ENCODE measurements at places on chromosomes 6 and 20.

DNA sequence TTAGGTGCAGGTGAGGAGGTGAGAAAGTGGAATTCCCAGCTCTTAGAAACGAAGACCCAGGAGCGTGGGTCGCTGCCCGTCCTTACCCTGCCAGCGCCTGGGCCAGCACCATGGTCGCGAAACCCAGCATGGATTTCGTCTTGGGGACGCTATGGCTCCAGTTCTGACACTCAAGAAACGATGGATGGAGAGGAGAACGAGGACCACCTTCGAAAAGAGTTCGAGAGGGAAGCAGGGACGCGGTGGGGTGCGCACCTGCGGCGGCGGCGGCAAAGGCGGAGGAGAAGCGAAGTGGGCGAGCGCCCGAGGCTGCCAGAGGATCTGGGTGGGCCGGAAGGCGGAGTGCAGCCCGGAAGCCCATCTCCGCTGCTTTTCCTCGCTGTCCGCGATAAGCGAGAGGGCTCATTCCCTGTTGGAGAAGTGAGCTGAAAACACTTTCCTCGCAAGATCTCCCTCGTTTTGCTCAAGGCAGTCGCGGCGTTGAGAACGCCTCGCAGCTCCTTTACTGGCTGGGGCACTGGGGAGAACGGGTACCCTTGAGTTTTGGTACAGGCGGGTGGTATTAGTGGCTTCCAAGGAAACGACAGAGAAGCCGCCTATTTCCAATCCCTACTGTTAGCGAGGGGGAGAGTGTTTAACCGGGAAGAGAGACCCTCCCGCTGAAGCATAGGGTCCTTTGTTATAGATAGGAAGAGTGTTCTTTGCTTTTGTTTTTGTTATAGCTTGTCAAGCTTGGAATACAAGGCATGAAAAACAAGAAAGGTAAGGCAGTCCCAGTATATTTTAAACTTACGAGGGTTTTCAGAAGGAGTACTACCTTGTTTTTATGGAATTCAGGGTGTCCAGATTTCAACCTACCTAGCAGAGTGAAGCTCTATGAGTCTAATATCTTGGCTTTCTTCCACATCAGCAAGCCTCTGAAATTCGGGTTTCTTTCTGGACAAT, 109.5 kb downstream of the TRIM27 start:
- no peak for DNase-seq

- no peak for DNase-seq
Observed at GRCh38 chr20:14782731-14783130, 445.3 kb upstream of the FLRT3 start.

- DNase-seq, result no peak
Observed at GRCh38 chr6:50791900-50792508, 26.7 kb upstream of the TFAP2B start.

DNA sequence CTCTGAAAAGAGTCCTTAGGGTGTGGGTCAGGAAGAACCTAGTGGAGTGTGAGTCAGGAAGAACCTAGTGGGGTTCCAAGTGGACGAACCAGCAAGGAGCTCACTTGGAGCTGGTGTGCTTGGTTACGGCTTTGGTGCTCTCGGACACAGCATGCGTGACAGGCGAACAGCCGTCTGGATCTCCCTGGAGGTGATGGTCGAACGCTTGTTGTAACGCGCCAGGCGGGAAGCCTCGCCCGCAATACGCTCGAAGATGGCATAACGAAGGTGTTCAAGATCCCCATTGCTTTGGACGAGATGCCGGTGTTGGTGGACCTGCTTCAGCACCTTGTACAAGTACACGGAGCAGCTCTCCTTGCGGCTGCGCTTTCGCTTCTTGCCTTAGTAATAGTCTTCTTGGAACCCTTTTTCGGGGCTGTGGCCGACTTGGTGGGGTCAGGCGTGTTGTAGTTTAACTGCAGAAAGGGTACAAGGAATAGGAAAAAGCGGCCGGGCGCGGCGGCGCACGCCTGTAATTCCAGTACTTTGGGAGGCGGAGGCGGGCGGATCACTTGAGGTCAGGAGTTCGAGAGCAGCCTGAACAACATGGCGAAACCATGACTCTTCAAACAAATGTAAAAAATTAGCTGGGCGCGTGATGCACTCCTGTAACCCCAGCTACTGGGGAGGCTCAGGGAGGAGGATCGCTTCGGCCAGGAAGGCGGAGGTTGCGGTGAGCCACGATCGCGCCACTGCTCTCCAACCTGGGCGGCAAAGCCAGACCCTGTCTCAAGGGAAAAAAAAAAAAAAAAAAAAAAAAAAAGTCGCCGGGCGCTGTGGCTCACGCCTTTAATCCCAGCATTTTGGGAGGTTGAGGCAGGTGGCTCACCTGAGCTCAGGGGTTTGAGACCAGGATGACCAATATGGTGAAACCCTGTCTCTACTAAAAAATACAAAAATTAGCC, 48.0 kb downstream of the OR2B2 start:
- DNase-seq, result no peak

- no peak for DNase-seq
Observed at GRCh38 chr20:54681869-54682268, 206.5 kb downstream of the DOK5 start.

DNA sequence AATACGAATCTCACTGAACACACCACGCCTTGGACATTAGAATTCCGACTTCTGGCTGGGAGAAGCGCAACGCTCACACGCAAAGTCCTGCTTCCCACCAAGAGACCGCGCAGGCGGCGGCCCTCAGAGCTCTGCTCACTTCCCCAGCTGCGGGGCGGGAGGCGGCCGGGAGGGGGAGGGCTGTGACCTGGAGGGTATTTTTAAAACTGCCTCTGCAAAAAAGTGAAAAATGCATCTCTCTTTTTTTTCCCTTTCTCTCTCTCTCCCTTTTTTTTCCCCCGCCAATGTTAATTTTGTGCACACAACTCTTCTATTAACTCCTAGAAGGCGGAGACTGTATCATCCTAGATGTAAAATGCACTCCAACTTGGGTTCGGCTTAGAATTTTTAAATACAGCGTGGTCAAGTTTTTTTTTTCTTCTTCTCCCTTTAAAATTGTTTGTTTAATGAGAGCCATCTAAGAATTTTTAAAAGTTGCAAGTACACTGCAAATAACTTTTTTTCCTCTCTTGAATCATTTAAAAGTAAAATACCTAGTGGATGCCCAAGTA, 66.4 kb downstream of the STX11 start:
- DNase-seq, result no peak

- no peak for DNase-seq
Observed at GRCh38 chr6:126335210-126335609, 4.7 kb upstream of the CENPW start.

- DNase-seq, result peak; percentile 2
Observed at GRCh38 chr6:122609881-122610689, at the start of gene PKIB. PKIB (plus strand) TSS chr6:122610405; CDS start chr6:122717795, 107,390 bp downstream.

- DNase-seq, result no peak
Observed at GRCh38 chr6:8731874-8732273, 296.5 kb upstream of the SLC35B3 start.

GRCh38 chr6:152598421-152598820, 38.7 kb downstream of the SYNE1 start:
- no peak for DNase-seq

- no peak for DNase-seq
Observed at GRCh38 chr6:146047371-146047770, 18.5 kb downstream of the GRM1 start.

- no peak for DNase-seq
Observed at GRCh38 chr20:43974695-43975094, 60.0 kb downstream of the TOX2 start.

DNA sequence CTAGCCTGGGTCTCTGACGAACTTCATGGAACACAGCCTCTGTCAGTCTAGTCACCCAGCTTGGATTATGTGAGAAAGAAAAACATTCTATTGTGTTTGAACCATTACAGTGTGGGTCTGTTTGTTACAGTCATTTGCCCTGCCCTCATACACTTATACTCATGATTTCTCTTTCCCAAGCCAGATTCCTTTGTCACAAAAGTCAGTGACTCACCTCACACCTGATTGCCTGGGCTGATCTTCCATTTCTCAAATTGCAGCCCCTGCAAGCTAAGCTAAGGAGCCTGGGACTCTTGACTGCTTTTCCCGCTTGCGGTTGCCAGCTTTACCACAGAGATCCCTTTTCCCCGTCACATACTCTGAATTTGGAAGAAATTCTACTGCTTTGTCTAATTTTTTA, 395.9 kb downstream of the SAMD5 start:
- DNase-seq, result no peak

DNA sequence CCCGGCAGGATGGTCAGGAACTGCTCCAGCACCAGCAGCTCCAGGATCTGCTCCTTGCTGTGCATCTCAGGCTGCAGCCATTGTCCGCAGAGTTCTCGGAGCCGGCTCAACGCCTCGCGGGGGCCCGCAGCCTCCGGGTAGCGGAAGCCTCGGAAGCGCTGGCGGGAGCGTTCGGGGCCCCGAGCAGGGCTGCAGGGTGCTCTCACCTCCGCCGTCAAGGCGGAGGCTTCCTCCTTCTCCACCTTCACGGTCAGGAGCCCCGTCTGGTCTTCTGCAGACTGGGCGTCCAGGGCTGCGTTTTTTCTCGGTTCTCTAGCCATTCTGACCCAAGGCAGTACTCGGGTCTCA, 434 bp downstream of the ZKSCAN4 start:
- DNase-seq, result no peak

- DNase-seq, result no peak
Observed at GRCh38 chr6:16511723-16512489, 249.4 kb downstream of the ATXN1 start.

GRCh38 chr20:50267041-50267865, 76.6 kb downstream of the CEBPB start:
- no peak for DNase-seq

- DNase-seq, result no peak
Observed at GRCh38 chr6:13694562-13694961, 17.1 kb downstream of the RANBP9 start.

- no peak for DNase-seq
Observed at GRCh38 chr6:144534180-144534579, 249.0 kb downstream of the UTRN start.

- no peak for DNase-seq
Observed at GRCh38 chr6:42028234-42029061, 21.9 kb upstream of the TAF8 start.

DNA sequence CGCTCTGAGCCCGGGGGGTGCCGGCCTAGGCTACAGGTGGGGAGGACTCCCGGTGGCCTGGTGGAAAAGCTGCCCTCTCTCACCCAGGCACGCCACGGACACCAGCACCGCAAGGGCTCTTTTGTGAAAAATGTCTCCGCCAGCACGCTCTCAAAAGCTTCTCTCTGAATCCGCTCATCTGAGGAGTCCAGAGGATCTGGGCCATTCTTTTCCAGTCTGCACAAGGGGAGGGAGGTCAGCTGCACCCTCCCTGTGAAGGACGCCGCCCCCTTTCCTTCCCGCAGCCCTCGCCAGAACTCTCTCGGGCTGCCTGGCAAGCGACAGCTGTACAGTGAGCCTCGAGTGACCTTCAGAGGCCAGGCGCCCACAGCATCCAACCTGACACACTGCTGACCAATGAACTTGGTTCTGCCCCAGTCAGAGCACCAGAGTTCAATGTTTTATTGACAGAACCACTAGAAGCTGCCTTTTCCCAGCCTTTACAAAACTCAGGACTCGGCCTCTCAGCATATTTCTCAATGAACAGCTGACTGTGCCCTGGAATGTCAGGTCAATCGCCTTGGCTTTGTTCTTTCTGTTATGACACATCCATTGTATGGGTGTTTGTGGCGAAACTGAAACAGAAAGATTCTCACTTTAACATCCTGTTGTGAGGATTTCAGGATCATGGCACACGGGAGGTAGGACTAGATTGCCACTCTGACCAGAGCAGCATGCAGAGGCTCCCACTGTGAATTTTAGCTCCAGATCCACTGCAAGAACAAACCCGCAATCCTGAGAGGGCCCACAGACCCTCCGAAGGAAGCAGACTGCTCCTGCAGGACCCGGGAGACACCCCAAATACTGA, 26.7 kb downstream of the SERPINB9 start:
- no peak for DNase-seq

DNA sequence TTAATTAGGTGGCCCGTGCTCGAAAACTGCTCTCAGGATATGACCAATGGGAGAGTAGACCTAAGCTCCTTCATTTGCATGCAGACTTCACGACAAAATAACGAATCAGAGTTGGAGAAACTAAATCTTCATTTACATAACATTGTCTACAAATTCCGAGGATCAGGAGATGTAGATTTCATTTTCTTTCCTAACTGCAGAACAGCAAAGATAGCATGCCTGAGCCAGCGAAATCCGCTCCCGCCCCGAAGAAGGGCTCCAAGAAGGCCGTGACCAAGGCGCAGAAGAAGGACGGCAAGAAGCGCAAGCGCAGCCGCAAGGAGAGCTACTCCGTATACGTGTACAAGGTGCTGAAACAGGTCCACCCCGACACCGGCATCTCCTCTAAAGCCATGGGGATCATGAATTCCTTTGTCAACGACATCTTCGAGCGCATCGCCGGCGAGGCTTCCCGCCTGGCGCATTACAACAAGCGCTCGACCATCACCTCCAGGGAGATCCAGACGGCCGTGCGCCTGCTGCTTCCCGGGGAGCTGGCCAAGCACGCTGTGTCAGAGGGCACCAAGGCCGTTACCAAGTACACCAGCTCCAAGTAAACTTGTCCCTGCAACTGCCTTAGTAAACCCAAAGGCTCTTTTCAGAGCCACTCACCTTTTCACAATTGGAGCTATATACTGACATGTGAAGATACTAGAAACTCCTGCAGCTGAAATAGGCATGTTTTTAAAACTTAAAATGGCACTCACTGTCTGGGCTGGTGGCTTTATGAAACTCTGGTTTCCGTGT, 96.5 kb downstream of the HFE start:
- no peak for DNase-seq

DNA sequence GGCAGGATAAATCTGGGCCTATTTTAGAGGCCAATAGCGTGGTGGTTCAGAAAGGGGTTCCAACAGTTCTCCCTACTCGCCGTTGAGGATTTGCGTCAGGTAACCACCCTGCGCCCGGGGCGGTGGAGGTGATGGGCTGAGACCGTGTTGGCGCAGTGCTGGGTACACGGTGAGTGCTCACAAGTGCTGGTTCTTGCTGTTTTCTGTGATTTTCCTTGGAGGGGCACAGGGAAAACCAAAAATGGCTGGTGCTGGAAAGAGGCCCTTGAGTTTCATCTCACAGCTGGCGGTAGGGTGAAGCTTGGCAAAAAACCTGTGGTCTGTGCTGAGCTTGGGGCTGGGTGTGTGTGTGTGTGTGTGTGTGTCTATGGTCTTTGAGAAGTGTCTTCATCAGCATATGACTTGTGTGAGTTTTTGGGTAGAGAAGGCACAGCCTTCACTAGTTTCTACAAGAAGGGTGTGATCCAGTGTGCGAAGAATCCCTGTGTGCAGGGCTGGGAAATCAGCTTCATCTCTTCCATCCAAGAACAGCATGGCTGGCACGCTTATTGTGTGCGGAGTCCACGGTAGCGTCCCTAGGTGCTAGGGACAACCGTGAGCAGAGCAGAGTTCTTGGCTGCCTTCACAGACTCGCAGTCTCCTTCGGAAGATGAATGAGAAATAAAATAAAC, 35.3 kb upstream of the SCRT2 start:
- DNase-seq, result no peak

DNA sequence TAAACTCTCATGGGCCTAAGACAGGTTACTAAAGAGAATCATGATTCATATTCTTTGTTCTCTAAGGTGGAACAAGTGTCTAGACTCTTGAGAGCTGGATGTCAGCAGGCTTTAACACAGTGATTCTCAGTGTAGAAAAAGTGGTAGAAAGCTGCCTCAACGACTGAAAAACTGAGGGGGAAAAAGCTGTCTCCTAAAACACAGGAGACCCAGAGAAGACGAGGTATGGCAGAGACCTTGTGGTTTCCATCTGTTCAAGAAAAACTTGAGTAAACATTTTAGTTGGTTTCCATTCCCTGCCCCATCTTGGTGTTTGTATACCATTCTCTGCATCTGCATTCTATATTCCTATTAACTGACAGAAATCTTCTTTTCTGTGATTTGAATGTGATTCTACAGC, 57.6 kb upstream of the MAP3K7 start:
- no peak for DNase-seq

GRCh38 chr20:17077030-17077429, 149.8 kb upstream of the PCSK2 start:
- no peak for DNase-seq

- DNase-seq, result no peak
Observed at GRCh38 chr20:57964011-57964862, 254.4 kb upstream of the PMEPA1 start.
